ENCODE measurements at places on chromosomes 16 and 17.

- no peak for DNase-seq
Measured at GRCh38 chr17:69213059-69213813, 15.4 kb downstream of the ABCA10 start.

DNA sequence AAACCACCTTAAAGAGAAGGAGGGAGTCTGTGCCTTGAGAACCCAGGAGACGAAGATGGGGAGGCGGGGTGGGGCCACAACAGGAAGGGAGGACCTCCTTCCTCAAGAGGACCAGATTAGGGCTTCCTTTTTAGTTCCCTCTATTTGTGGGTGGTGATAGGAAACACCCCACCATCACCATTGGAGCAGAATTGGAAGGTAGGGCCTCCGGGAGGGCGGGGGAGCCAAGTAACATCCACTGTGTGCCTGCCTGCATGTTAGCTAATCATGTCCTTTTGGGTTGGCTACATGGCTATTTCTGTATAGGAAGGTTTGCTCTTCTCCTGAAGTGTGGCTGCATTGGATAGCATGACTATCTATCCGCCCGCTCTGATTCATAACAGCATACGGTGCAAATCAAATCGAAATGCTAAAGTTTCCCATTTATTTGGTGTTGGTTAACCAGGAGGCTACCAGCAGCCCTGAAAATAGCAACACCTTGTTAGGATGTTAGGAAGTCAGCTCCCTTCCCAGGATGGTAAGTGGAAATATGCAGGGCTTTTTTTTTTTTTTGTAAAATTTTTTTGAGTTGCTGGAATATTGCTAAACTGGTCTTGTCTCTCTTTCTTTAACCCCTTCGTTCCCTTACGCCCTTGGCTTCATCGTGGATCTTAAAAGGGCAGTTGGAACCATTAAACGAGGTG, 4.2 kb downstream of the SYT17 start:
- no peak for DNase-seq

DNA sequence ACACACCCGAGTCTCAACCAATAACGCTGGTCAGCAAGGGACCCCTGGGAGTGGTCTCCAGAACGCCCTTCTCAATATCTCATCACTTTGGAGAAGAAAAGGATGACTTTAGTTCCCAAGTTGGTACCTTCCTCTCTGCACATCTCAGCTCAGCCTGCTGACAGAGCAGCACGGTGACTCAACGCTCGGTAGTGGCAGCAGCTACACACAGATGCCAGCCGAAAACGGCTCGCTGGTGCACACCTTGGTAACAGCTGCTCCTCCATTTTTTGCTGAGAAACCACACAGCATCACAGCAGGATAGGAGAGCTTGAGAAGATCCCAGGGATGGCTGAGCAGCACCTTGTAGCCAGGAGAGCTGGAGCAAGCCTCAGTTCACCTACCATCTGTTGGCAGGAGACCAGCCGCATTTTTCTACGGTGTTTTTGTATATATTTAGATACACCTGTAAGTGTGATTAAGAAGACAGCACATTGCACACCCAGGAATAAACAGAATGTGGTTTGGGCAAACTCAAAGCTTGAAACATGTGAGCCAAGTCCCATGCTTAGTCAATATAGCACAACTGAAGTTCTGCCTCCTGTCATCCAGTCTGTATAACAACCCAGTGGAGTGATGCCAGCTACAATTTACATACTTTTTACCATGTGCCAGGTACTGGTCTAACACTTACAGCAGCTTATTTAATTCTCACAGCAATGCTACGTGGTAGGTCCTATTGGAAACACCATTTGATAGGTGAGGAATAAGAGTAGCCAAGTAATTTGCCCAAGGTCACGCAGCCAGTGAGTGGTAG, 83.8 kb upstream of the ERCC4 start:
- no peak for DNase-seq

GRCh38 chr17:57534863-57535248, 210.2 kb downstream of the CCDC182 start:
- no peak for DNase-seq

- DNase-seq = no peak
Measured at GRCh38 chr16:29775742-29776408, 2.2 kb upstream of the ZG16 start.

GRCh38 chr17:41684035-41684434, 4.7 kb upstream of the EIF1 start:
- DNase-seq = no peak

GRCh38 chr16:89034971-89035668, 58.1 kb upstream of the CBFA2T3 start:
- no peak for DNase-seq

DNA sequence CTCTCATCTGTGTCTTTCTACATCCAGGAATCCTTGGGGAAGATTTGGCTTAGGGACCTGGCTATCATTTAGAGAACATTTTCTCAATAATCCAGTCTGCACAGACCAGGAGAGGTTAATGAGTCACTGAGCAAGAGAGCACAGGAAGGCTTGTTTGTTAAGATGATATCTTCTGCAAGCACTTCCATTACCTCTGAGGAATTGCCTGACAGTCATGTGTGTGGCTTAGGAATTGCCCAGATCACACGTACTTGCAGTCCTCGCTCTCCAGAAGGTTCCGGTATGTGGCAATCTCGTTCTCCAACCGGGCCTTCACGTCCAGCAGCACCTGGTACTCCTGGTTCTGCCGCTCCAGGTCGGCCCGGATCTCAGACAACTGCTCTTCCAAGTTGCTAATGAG, 3.3 kb downstream of the KRT37 start:
- no peak for DNase-seq

- DNase-seq = no peak
Measured at GRCh38 chr16:6884002-6884401, 448.6 kb upstream of the RBFOX1 start.

DNA sequence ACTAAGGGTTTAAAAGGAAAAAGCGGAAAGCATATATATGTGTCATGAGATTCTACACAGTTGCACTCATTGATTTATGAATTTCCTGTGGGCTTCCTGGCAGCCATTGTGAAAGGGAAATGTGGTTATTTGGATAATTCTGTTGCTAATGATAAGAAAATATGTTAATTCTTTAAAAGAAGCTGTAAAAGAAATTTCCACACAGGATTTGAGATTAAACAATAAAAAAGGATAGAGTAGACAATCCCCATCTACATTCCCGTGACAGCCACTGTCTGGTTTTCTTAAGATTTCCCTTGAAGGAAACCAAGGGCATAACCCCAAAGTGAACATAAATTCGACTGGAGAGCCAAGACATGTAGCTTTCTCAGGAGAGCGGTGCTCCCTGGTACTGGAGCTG, 397.5 kb downstream of the CPPED1 start:
- DNase-seq = no peak

- no peak for DNase-seq
Measured at GRCh38 chr17:40509626-40510327, 8.4 kb upstream of the TNS4 start.

GRCh38 chr16:87851601-87852000, 17.7 kb downstream of the SLC7A5 start:
- no peak for DNase-seq

- DNase-seq = no peak
Measured at GRCh38 chr17:79721993-79722671, 8.6 kb upstream of the ENPP7 start.

- no peak for DNase-seq
Measured at GRCh38 chr17:47224966-47225365, 15.8 kb downstream of the MYL4 start.

- DNase-seq = no peak
Measured at GRCh38 chr17:35449371-35449931, 885 bp upstream of the SLFN13 start.

DNA sequence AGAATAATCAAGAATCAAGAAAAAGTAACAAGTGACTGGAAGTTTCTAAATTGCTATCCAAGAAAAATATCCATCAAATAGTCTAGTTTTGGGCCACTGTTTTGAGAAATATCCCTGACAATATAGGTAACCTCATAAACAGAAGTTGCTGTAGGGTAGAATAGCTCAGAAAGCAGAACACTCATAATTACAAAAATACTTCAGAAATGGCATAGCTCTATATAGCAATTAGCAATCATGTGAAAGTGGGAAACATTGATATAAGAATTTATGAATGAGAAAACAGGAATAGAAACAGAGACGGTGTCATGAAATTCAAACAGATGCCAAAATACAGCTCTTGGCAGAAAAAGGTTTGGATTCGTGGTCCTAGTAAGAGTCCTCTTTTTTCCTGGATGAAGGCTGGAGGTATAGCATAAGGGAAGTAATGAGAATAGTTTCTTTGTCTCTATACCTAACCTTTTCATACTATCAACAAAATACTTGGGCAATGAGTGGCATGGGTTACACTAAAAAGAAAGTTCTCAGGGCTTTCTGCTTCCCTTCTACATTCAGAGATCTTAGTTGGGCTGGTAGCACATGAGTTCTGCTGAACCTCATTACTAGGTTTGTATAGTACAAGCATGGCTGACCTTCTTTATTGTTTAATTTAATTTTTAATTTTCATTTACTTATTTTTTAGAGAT, 33.5 kb downstream of the SPAG9 start:
- DNase-seq = no peak

- no peak for DNase-seq
Measured at GRCh38 chr16:4067262-4068001, 48.8 kb downstream of the ADCY9 start.

- DNase-seq = no peak
Measured at GRCh38 chr17:77999413-78000173, 41.1 kb downstream of the TNRC6C start.

DNA sequence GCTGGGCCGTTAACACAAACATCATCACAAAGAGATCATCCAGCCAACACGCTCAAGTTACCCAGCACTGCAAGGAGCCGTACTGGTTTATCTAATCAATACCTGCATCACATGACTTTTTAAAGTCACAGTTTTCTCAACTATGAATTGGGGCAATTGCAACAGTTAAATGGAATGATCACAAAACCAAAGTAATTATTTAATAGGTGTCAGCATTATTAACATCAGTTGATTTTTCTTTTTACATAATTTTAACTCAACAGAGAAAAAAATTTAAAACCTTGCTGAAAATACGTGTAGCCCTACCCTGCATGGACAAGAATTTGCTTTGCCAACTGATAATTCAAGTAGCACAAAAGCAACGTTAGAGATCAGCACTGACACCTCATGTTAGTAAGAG, 95.7 kb upstream of the SOX9 start:
- no peak for DNase-seq

- no peak for DNase-seq
Measured at GRCh38 chr16:56918467-56919012, 13.4 kb upstream of the HERPUD1 start.

DNA sequence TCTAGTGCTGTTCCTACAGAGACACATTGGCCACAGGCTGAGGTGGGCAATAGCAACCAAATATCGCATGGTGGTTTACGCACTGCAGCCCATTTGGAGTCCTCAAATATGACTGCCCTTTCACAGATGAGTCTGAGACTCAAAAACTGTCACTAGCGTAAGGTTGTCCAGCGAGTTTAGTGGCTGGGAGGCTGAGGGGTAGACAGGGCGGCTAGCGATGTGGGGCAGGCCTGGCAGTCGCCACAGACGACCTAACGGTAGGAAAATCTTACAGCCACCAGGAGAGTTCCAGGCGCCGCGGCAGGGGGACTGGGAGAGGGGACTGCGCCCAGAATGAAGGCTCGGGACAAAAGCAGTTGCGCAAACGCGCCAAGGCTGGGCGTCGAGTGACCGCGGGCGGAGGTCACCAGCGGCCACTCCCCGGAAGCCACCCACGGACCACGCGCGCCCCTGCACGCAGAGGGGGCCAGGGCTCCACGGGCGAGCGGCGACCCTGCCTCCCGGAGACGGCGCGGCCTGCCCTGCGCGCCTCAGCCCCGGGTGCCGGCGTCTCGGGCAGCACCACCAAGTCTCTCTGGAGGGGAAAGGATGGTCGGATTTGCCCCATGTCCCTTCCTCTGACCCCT, 699 bp upstream of the MAP1LC3B start:
- DNase-seq = no peak

GRCh38 chr17:20095336-20096080, 86.3 kb downstream of the SPECC1 start:
- DNase-seq = no peak

DNA sequence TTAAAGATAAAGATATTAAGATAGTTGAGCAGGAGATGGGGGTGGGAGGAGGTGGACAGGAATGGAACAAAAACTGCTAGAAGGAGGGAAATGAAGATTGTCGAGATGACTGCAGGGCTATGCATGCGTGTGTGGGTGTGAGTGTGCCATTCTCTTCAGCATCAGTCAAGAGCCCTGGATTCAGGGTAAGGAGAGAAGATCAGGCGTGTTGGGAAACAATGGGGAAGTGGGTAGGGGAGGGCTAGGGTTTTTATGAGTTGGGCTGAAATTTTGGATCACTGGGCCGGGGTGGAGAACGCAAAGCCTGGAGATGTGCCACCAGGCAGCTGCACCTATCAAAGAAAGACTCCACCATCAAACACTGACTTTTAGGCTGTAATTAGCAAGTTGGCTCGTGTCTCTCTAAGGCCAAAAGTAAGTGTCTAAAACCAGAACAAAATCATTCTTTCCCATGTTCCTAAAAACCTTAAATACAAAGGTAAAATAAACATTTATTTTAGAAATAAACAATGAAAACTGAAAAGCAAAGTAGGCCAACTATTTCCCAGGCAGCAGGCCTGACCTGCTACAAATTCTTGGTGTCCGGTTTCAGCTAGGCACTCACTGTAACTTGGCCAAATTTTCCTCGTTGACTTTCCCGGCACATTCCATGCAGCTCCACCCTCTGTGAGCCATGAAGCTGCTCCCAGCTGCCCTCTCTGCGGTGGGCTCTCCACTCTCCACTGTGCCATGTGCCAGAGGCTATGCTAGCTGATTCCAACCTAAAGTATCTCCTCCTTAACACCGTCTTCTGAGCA, 4.2 kb downstream of the CDRT4 start:
- no peak for DNase-seq

DNA sequence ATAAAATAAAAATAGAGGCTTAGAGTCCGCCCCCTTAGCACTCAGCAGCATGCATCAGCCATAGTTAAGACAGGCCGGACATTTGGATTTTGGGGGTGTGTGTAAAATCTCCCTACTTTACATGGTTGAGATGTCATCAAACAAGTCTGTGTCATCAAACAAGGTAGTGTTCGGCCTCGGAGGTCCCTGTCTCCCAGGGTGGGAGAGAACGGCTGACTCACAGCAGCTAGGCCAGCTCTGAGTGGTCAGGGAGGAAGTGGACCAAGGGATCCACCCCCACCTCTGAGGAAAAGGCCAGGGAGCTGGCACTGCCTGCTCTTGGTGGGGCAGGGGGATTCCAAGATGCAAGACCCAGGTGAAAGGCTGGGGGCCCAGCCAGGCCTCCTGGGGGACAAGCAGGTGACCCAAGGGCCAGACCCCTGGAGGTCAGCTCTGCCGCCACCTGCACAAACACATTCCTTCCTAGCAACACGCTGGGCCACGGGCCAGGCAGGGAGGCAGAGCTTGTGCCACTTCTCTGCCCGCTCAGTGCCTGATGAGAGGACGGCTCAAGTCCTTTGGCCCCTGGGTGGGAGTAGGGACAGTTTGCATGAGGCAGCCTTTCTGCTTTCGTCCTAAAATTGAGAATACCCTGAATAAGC, 28.5 kb downstream of the KIFC3 start:
- DNase-seq = no peak

Measured in activated gamma-delta T cell treated with Interleukin-2 at 50 U/mL for 16 hours (primary cell).